ENCODE measurements at places on chromosomes 3 and 15.

GRCh38 chr3:130939753-130940152 is 45.9 kb downstream of the ATP2C1 start:
- DNase-seq: no peak

- DNase-seq: no peak
These were observed 502.9 kb downstream of the PDCD6IP start for GRCh38 chr3:34301313-34301712.

DNA sequence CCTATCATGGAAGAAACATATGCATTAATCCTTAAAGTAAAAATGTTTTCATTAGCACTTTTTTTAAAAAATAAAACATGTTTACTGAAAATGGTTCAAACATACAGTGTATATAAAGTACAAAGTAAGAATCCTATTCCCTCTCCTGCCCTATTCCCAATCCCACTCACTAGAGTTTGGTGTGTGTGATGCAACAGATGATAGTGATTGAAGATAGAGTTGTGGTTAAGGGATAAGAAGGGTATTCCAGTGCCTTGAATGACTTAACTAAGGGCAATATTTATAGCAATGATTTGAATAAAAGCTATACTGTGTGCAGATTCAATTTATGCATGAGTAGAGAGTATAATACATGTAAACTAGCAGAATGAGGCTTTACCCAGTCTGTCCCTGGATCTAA is 18.1 kb downstream of the ZNF280D start:
- DNase-seq: no peak

GRCh38 chr15:31295658-31296057 is 31.0 kb upstream of the KLF13 start:
- DNase-seq: no peak

GRCh38 chr15:90610190-90610589 is 80.5 kb downstream of the CRTC3 start:
- peak; percentile 37 for DNase-seq

- no peak for DNase-seq
These were observed 3.4 kb downstream of the PIGZ start for GRCh38 chr3:196965112-196965803.

DNA sequence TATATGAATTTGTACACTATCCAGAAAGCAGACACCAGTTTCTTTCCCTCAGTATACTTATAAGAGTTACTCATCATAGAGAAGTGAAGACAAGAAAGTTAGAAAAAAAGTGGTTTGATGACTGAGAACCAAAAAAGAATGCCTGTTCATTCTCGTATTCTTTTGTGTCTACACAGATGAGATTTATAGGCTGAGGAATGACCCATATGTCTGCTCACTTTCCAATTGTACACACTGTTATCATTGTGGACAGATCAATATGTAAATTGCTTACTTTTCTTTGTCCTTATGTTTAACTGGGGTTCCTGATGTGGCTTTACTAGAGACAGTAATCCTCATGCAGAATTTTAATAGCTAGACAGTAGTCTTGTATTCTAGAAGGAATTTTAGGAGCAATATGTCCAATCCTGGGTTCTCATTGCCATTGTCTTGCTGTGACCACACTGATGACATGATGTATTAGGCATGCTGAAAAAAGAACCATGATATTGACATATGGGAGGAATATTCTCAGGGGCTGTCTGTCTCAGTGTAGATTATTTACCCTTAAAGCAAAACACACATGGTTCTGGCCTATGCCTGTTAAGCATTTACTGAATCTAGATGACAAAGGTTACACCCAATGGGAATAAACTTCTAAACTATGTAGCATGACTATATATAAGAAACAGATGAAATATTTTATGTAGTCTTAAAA is 669.7 kb downstream of the ROBO1 start:
- DNase-seq: no peak

GRCh38 chr3:197564097-197564843 is 8.5 kb upstream of the BDH1 start:
- no peak for DNase-seq

DNA sequence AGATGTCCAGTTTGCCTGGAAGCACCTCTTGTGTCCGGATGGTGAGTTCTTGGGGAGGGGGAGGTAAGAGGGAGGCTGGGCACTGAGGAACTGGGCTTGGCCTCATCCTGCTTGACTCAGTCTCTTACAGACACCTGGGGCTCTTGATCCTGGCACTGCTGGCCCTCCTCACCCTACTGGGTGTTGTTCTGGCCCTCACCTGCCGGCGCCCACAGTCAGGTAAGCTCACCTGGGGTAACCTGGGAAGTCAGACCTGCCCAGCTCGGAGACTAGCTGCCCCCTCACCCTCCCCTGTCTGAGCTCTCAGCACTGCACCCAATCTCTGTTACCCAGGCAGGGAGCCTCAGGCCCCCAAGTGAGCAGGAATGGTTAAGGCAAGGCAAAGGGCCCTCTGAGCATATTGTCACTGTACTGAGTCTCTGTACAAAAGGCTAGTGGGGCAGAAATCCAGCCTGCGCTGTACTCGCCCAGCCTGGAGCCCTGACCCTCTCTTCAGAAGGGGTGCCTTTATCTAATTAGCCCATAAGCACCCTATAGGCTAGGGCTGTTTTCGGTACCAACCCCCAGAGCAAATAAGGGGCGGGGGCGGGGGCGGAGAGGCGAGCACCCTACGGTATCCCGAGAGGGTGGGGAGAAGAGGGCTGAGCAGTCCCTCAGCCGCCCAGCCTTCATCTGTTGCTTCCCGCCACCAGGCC is 2.2 kb upstream of the IL17RC start:
- no peak for DNase-seq

- no peak for DNase-seq
These were observed 27.3 kb downstream of the STARD5 start for GRCh38 chr15:81296673-81297072.

DNA sequence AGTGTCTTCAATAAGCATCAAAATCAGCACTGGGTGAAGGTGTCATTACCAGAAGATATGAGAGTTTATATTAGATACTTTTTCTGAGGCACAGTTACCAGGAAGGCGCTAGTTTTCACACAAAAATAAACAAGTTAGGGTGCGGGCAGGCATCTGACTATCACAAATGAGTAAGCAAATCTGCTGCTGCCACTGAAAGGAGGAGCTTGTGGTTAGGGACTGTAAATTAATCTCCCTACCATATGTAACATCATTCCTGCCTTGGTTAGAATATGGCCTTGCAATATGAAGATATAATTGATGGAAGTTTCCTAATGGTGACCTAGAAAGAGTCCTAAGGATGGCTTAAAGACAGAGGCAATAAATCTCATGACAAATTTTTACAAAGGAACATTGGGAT is 19.5 kb upstream of the EID1 start:
- DNase-seq: peak; percentile 45

DNA sequence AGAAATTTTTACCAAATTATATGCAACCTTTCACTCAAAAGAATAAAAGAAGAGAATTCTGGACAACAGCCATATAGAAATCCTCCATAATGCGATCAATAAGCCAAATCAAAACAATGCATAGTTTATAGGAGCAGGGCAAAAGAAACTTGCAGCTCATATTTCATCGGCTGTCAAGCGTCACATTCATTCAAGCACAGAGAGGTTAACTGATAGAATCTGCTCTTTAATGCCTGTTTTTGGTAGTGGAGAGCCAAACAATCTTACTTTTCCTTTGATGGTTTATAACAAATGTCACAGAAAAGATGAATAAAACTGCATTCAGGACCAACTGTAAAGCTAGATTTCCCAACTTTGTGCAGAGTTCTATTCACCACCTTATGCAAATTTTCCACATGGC is 35.4 kb downstream of the PRTG start:
- DNase-seq: no peak

- no peak for DNase-seq
These were observed 219.0 kb downstream of the SHQ1 start for GRCh38 chr3:72629191-72629631.

DNA sequence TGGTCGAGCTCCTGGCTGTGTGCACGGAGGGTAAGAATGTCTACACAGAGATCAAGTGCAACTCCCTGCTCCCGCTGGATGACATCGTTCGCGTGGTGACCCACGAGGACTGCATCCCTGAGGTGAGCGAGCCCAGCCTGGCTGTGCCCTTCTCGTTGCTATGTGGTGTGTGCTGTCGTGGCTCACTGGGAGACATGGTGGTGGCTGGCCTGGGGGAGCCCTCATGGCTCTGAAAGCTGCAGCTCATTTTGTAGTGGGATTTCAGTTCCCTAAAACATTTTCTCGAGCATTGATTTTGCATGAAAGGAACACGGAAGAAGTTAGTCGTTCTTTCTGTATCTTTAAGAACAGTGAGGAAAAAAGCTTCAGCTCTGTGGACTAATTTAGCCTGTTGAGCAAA is 200.5 kb downstream of the ITPR1 start:
- no peak for DNase-seq

DNA sequence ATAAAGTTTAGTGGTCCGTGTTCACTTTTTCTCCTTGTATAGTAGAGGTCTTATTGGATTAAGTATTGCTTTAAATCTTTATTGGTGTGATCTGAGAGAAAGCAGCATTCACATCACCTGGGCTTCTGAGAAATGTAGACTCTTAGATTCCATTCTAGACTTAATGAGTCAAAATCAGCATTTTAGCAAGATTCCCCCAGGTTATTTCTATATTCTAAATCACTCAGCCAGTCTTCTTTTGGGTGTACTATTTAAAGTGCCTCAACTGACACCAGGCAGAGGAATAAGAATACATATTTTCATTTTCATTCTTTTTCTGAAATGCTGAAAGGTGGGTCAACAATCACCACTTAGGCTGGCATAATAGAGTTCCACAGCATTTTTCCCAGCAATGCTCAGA is 481.7 kb downstream of the TUSC7 start:
- DNase-seq: no peak

GRCh38 chr3:18807593-18807992 is 340.7 kb upstream of the KCNH8 start:
- DNase-seq: no peak

GRCh38 chr3:150357923-150358607 is 50.0 kb upstream of the TSC22D2 start:
- DNase-seq: no peak

- DNase-seq: no peak
These were observed 231.0 kb downstream of the ITPR1 start for GRCh38 chr3:4724051-4724629.

- no peak for DNase-seq
These were observed 43.7 kb upstream of the IGSF10 start for GRCh38 chr3:151504606-151505005.

GRCh38 chr3:196440041-196440537 is 7.9 kb upstream of the UBXN7 start:
- DNase-seq: peak; percentile 39

GRCh38 chr15:36005542-36005941 is 459.6 kb upstream of the DPH6 start:
- no peak for DNase-seq

DNA sequence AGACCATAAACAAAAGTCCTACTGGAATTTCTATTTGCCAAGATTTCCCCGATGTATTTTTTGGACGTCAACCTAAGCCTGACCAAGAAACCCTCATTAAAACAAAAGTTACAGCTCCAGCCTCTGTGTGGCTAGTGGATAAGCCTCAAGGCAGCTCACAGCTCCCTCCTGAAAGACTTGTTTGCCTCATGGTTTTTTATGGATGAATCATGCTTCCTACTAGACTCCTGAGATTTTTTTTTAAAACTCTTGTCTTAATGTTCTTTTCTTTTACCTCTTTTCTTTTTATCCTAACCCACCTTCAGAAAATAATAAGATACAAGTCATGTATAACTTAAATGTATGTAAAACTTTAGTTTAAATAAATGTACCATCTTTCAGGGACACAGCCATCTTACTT is 52.4 kb downstream of the SUCNR1 start:
- DNase-seq: peak; percentile 71

DNA sequence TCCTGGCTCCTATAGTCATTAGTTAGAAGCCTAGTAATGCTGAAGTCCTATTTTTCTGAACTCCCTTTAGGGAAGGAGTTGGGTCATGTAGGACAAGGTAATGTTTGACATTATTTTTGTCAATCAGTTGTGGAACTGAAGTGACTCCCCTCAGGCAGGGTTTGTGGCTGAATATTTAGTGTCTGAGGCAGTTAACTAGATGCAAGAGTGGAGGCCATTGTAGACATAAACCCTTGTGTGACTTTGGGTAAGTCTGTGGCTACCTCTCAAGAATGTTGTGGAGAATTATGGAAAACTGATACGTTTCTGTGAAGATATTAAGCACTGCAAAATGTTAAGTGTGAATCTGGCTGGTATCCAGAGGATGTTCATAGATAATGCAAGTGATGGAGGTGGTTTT is 125.2 kb upstream of the PHLDB2 start:
- DNase-seq: no peak

- DNase-seq: no peak
These were observed 10.0 kb upstream of the SEMA3B start for GRCh38 chr3:50258979-50259378.

DNA sequence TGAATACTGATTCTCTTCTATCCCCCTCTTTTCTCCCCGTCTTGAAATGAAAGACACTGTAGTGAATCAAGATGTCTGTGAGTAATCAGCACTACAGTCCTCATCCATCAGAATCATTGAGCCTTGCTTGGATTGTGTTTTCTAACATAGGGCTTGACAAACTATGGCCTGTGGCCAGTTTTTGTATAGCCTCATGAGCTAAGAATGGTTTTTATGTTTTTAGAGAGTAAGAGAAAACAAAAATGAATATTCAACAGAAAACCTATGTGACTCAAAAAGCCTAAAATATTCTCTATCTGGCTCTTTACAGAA is 55.2 kb downstream of the PPM1L start:
- DNase-seq: no peak

- DNase-seq: no peak
These were observed 860.1 kb downstream of the MCTP2 start for GRCh38 chr15:95091444-95091843.
